ENCODE measurements at places on chromosomes 6 and 20.

- DNase-seq = no peak
Observed at GRCh38 chr6:98836025-98836961, 1.9 kb downstream of the POU3F2 start.

- no peak for DNase-seq
Observed at GRCh38 chr20:2748551-2749342, 51.7 kb downstream of the CPXM1 start.

GRCh38 chr6:156379392-156380289, 397.5 kb upstream of the ARID1B start:
- DNase-seq = no peak

DNA sequence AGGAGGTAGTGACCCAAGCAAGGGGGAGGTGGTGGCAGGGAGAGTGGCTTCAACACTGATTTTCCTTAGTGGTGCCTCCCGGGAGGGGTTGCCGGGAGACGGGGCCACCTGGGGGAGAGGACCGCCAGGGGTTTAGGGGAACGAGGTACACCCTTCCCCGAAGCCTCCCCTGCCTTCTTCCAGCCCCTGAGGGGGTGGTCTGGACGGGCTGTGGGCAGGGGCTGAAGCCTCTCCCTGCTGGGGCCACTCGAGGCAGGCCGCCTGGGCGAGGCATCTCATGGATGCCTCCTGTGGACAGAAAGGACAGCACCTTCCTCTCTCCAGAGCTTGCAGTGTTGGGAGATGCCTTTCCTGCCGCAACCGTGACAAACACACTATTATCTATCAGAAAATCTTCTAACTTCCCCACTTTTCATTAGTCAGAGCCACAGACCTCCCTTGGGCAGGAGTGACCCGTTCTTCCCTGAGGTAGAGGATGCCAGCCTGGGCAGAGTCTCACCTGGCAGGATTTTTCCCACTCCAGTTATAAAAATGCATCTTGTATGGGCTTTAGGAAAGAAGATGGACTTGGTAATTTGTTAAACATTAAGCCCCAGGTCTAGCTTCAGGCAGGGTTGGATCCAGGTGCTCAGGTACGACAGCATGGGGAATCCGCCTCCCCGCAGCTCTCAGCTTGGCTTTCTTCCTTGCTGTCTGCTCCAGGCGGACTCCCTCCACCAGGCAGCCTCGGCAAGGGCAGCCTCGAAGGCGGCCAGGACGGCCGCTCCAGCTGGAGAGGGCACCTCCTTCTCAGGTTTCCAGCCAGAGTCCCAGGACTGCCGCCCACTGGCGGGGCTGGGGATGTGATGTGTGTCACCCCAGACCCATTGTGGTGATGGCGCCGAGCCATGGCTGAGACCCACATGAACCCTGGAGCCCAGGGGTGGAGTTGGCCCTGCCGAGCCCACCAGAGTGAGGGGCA, 11.0 kb downstream of the HRH3 start:
- DNase-seq = no peak

DNA sequence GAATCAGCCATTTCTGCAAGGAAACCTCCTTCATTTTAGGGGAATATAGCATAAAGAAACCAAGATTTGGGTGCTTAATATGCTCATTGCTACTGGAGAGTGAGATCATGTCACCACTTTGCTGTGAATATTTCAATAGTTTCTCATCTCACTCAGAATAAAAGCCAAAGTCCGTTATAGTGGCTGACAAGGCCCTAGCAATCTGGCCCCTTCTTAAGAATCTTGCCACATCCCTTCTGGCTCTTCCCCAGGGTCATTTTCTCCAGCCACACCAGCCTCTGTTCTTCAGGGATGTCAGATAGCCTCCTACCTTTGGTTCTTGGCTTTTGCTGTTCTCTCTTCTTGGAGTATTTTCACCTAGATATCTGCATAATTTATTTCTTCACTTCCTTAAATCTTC, 24.8 kb upstream of the MLIP start:
- DNase-seq = no peak

GRCh38 chr6:66526061-66526460, 819.0 kb upstream of the EYS start:
- DNase-seq = no peak

- DNase-seq = no peak
Observed at GRCh38 chr6:139337830-139338229, 36.6 kb downstream of the CITED2 start.

GRCh38 chr6:7730001-7730783, 4.3 kb downstream of the BMP6 start:
- DNase-seq = no peak

Measured in stimulated activated CD4-positive, alpha-beta T cell treated with anti-CD3 and anti-CD28 coated beads, Interleukin-1b, Interleukin-23, amount 100 ng/mL, for 24 hours (primary cell).